ENCODE measurements at places on chromosomes 12 and 14.
A peak's percentile ranks its signal among the peaks of the same experiment; 100 is the strongest.

DNA sequence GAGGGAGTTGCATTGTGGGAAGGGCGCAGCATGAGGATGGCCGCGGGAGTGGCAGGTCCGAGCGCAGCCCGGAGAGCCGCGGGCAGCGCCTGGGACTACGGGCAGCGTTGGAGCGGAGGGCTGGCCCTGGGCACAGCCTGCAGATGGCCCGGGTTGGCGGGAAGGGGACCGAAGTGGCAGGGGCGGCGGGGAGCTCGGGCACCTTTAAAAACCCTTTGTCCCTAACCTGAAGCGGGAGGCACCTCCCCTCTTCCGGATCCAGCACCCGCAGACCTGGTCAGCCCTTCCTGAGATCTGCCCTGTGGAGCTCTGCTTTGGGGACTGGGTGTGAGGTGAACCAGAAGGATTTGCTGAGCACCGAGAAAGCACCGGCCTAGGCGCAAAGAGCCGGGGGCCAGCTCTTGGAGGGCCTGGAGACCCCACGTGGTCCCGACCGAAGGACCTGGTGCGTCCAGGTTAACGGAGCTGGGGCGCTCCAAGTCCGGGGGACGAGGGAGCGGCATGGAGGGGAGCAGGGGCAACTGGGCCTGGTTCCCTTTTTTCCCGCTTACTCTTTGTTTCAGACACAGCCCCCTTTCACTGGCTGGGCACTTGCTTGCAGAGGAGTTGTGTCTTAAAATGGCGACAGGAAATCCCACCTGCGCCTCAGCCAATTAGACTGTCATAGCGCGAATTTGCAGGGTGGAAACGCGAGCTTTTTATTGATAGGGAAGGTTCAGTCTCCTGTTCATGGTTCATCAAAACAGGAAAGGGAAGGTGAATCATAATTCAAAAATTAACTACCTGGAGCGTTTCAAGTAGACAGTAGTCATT, 792 bp upstream of the SLC38A1 start:
- peak; percentile 88 for DNase-seq

DNA sequence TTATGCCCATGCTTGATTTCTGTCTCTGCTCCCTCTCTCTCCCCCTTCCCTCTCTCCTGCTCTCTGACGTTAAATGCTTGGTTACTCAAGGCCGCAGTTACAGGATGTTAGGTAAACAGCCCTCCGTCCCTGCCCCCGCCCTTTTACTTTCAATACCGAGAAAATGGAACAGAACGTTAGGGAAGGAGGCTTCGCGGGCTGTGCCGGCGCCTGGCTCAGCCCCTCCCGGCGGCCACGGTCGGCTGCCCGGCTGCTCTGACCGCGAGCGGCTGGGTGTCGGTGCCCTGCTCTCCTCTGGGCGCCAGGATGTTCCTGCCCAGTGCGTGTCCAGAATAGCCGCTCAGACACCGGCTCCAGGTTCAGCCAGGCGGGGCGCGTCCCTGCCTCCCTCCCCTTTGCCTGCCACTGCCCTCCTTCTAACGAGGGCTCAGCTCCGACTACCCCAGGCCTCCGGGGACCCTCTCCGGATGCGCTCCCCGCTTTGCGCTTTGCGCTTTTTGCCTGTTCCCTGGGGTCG, 166.1 kb downstream of the ADCK1 start:
- peak; percentile 39 for DNase-seq

GRCh38 chr12:97940629-97941028, 478.0 kb downstream of the RMST start:
- DNase-seq = no peak

- no peak for DNase-seq
Measured at GRCh38 chr14:99129211-99129696, 142.7 kb downstream of the BCL11B start.

DNA sequence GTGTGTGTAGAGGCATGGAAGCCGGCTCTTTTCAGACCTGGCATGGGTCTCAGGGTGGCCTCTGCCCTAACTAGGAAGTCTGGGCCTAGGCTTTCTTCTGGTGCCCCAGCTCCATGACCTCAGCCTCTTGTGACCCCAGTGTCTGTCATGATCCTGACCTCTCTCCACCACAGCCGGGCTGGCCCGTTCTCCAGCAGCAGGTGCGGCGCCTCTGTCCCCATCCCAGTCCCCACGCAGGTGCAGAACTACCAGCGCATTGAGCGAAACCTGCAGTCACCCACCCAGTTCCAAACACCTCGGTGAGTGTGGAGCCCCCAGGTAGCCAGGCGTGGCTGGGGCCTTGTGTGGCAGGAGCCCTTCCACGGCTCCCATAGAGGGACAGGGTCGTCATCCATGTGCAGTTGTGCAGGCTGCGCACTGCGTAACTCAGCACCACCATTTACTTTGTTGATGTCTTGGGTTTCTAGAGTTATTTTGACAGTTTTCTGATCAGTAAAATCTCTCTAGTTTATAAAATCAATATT, 14.8 kb upstream of the PUS1 start:
- no peak for DNase-seq

DNA sequence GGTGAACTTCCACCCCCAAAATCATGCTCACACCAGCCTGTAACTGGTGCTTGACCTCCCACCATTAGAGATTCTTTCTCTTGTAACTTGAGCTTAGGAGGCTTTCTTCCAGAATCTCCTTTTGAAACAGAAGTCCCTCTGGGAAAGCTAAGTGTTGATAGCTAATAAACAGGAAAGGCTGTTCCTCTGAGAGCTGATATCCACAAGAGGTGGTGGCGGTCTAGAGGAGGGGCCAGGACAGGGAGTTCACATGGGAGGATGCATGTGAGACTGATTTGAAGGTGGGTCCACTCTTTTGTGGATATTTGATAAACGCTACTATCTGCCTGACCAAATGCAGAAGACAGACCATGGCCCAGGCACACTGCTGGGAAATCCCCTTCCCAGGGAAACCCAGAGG, 10.2 kb upstream of the PRMT8 start:
- no peak for DNase-seq

GRCh38 chr14:53356361-53357150, 203.4 kb upstream of the DDHD1 start:
- DNase-seq = no peak

- no peak for DNase-seq
Measured at GRCh38 chr12:45622210-45622937, 107.1 kb upstream of the ARID2 start.

DNA sequence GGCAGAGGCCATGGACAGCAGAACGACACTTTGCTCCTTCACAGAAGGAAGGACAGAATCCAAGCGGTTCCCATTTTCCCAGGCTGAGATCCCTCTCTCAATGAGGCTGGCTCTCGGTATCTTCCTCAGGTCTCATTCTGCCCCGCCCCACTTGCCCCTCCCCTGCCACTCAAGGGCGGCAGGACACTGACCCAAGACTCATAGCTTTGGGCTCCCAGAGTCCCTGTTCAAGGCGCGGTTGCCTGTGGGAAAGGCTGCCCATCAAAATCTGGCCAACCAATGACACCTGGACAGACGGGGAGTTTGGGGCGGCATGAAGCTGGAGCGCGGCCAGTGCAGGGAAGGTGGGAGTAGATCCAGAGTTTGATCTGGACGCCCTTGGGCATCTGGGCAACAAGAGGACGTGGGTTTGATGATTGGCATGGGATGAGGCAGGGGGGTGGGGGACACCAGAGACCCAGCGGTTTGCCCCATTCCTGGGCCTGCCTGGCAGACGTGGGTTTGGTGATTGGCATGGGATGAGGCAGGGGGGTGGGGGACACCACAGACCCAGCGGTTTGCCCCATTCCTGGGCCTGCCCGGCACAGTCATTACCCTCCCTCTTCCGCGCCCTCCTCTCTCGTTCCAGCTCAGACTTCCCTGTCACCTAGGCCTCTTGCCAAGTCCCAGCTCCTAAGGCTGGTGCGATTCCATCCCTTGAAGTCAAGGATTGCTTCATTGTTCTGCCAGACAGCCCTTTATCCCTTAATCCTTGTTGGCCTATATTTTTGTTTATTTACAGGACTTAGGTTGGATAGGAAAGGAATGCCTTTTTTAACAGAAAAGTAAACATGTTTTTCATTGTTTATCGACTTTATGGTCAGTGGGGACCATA, 92.1 kb downstream of the NINJ2 start:
- no peak for DNase-seq

DNA sequence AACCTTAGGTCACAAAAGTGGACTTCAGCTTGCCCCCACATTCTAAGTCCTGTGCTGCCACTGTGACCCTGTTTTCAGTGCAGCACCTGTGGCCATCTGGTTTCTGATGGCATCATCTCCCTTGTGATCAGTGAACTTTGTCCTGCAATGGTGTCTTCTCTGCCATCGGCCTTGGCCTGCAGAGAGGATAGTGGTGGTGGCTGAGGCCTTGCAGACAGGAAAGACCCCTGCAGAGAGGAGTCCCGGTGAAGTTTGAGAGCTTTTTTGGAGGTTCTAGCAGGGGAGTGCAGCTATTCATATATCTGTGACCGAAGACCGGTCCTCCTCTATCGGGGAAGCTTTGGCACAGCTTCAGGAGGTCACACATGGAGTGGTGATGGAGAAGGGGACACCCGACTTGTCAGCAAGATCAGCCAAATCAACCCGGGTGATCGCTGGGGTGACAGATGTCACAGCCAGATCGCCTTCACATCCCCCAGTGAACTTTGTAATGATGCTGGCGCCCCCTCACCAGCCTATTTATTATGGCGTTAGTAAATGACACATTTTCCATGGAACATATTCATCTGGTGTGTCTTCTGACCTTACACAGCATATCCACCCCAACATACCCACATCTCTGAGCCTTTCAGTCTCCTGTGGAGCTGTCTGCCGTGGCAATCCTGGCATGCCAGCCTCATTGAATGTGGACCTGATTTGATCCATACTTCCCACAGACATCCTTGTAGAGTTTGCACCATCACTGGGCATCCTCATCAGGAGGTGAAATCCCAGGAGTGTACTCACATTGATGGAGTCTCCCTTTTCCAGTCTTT, 136.1 kb downstream of the PAPOLA start:
- no peak for DNase-seq

DNA sequence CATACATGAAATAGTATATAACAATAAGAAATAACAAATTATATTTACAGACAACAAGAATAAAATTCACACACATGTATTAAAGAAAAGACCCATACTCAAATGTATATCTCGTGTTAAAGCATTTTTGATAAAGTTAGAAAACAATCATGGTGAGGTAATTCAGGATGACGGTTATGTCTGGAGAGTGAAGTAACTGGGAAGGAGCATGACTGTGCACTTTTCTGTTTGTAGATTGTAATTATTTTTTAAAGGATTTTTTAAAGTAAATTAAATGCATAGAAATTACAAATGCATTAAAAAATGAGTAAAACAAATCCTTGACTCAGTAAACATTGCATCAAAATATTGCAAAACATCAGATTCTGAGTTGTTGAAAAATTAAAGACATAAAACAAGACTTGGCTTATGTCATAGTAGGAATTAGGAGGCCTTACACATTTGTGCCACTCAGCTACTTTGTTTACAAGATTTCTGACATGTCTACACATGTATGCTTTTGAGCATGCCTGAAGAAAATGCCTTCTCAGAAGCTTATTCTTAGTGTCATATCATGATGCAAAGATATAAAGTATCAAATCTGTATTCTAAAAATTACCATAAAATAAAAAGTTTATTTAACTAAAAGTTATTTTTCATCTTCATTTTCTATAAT, 1325.1 kb downstream of the SLC16A7 start:
- no peak for DNase-seq

DNA sequence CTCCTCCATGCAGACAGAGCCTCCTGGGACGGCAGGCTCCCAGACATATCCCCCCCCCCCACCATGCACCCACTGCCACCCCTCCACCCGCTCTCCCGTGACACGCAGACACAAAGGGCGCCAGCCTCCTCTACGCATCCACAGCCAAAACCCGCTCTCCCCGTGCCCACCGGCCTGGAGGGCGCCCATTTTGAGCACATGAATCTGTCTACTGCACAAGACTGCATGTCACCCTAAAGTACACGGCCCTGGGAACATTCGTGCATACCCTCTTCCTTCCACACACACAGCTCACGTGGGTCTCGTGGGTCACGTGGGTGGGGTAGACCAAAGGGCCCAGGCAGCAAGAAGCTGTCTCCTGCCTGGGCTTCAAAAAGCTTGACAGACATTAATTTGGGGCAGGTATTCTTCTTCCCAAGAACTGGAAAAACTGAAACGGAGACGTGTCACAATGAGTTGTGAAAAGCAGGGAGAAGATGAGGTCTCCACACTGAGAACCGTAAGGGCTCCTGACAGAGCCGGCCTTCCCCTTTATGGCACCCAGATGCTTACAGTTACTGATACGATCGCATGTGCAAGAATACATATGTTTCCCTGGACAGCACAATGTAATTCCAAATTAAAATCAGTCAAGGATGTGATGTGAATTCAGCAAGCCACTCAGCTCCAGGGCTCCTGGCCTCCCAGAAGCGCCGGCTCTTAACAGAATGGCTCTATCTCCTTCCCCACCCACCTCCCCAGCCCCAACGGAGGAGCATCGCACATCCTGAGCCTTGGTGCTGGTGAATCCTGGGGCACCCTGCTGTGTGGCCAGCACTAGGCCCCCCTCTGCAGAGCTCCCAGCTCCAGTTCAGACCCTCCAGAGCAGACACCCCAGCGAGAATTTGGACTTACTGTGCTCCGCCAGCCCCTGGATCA, 1.9 kb downstream of the TGFB3 start:
- no peak for DNase-seq

Measured in activated CD4-positive, alpha-beta T cell treated with anti-CD3 and anti-CD28 coated beads for 36 hours (primary cell).